A673 (cell line): ENCODE measurements at places on chromosomes 12 and 14.
A peak's percentile ranks its signal among the peaks of the same experiment; 100 is the strongest.

- peak; percentile 98 for DNase-seq
Observed at GRCh38 chr12:110860833-110861296, 14.1 kb downstream of the CCDC63 start.

GRCh38 chr12:131684015-131684725 lies 26.7 kb upstream of the SFSWAP start:
- no peak for DNase-seq

DNA sequence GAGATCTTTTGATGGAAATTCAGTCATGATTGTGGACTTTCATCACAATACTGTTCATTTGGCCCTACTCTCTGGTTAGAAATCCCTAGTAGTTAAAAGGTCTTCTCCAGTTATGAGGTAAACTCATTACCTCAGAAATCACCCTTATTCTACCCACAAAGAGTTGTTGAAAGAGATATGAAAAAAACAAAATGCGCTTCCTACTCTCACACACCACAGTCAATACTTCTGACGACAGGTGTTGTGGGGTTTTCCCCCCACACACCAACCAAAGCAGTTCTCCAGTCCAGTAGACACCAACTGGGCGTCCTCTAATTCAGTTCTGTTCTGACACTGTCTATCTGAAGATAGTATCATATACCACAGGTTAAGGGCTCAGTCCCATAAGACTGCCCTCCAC lies 54.9 kb downstream of the TRMT5 start:
- DNase-seq, result no peak

- no peak for DNase-seq
Observed at GRCh38 chr12:67669217-67669933, 20.8 kb downstream of the DYRK2 start.

GRCh38 chr12:50572287-50572686 lies 67.5 kb downstream of the DIP2B start:
- peak; percentile 71 for DNase-seq

DNA sequence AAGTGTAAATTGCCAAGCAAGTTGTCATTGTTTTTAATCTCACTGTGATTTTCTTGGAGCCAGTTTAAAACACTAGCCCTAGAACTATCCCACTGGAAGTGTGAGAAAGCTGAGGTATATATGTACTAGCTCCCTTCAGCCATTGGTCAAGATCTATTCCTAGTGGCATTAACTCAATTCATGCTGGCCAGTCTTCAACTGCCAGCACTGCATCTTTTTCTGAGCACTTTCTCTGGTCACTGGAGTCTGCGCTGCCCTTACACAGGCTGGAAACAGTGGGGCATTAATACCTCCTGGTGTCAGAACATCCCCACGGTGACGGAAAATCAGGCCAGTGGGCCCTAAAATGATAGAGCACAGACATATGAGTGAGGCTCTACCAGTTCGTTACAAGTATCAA lies 4.0 kb upstream of the NOVA1 start:
- DNase-seq, result no peak

- no peak for DNase-seq
Observed at GRCh38 chr12:80293347-80293746, 150.7 kb upstream of the PTPRQ start.

DNA sequence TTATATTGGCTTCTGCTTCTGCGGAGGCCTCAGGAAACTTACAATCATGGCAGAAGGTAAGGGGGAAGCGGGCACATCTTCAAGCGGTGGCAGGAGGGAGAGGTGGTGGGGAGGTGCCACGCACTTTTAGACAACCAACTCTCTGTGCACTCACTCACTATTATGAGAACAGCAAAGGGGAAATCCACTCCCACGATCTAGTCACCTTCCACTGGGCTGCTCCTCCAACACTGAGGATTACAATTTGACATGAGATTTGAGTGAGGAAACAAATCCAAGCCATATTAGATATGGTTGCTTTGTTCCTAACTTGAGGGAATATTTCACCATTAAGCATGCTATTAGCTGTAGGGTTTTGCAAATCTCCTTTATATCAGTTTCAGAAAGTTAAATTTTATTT lies 80.3 kb downstream of the UNC79 start:
- no peak for DNase-seq

- no peak for DNase-seq
Observed at GRCh38 chr14:101730626-101731186, 30.8 kb upstream of the PPP2R5C start.

- no peak for DNase-seq
Observed at GRCh38 chr12:96513681-96514080, 24.3 kb downstream of the CFAP54 start.

DNA sequence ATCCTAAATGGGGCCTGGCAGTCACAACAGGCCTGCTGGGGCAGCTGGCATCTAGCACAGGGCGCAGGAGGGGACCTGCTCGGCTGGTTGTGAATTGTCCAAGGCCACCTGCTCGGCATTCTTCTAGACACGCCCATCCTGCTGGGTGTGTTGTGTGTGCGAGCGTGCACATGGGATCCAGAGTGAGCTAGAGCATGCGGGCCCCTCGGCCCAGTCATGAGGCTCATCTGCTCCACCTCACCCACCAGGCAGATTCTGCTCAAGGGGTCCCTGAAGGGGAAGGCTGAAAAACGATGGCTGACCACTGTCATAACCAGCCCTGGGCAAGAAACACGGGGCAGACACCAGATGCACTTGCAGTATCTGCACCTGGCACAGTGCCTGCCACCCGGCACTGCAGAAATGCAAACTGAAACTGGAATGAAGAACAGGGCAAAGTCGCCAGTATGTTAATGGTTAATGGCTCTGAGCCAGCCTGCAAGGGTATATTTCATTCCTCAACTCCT lies 31.8 kb downstream of the MAX start:
- DNase-seq, result peak; percentile 26

GRCh38 chr12:32489070-32489469 lies 89.7 kb downstream of the FGD4 start:
- no peak for DNase-seq

- DNase-seq, result no peak
Observed at GRCh38 chr12:98162906-98163678, 352.3 kb upstream of the TMPO start.

DNA sequence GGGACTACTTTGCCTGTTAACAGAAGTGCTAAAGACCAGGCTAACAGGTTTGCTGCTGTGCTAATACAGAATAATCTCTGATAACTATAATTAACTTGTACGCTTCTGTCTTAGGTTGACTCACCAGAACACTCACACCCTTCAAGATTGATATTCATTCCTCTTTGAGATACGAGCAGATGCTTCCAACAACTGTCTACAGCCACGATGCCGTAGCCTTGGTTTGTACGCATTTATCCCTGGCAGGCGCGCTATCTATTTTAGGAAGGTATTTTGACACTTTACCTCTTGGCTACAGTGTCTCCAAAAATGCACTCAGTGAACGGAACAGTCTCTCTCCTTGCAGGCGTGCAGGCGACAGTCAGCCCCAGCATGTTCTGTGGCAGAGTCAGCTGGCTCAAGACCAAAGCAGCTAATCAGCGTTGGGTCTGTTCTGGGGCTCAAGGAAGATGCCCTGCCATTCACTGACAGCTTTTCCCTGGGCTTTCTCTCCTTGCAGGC lies 146.4 kb upstream of the PRICKLE1 start:
- DNase-seq, result no peak

GRCh38 chr14:64720131-64720576 lies 15.9 kb downstream of the PLEKHG3 start:
- no peak for DNase-seq
